ENCODE measurements at places on chromosomes 12 and 14. TPM values are rescaled to one million over a fixed set of nuclear protein-coding genes. Genes with fewer than 3 reads are reported as not detected.

The SCNN1A gene
- total RNA-seq = 3.4 TPM

The RIPK3 gene
- 59.6 TPM for total RNA-seq

DNA sequence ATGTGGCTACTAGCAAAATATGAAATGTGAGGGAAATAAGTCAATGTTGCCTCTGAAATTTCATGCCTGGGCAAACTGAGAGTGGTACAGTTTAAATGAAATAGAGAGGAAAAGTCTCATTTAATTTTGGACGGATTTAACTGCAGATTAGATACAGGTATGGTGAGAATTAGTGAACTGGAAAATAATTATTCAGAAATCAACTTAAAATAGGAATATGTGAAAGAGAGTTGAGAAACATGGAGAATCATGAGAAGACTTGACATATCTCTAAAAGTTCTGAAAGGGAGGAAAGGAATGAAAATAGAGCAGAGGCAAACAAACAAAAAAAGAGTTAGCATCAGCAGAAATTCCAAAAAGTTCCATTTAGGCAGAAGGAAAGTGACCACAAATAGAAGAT lies 33.5 kb upstream of the BMAL2 start:
- no peak overlapping the region for H3K27ac ChIP-seq
- DNase-seq = no peak
- H3K4me3 ChIP-seq = no peak overlapping the region

GRCh38 chr14:39232554-39233415 lies 930 bp upstream of the MIA2 start:
- peaks cover 6% of the 10 kb centered on the region for H3K4me1 ChIP-seq
- H3K27ac ChIP-seq = peak overlapping the region; percentile 56
- H3K4me3 ChIP-seq = no peak overlapping the region
- no peaks in the 10 kb centered on the region for H3K27me3 ChIP-seq
- no peaks in the 10 kb centered on the region for H3K36me3 ChIP-seq
- no peak for DNase-seq

GRCh38 chr12:76766161-76766560 lies 2.2 kb downstream of the ZDHHC17 start:
- no peaks in the 10 kb centered on the region for H3K36me3 ChIP-seq
- H3K27me3 ChIP-seq = no peaks in the 10 kb centered on the region
- no peak overlapping the region for H3K4me3 ChIP-seq
- no peak for DNase-seq

DNA sequence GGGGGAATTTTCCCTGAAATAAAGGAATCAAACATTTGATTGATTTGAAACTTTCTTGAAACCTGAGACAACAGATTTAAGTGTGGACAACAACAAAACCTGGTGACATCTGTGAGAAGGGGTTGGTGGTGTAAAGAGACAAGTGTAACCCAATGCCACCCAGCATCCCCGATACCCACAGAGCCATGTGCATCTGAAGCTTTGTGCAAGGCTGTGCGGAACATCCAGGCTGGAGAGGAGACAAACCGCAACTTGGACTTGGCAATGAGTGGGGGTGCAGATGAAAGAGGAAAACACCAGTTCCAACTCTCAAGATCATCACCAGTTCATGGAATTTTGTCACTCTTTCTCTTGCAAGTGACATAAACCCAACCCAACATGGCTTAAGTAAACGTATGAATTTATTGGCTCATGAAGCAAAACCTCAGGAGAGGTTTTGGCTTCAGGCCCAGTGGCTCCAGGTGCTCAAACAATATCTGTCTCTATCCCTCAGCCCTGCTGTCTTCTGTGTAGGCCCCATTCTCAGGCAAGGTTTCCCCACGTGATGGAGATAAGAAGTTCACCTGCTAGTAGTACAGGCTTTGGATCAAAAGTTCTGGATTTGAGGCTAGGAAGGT lies 55.2 kb upstream of the NTF3 start:
- H3K36me3 ChIP-seq = no peaks in the 10 kb centered on the region
- no peaks in the 10 kb centered on the region for H3K27me3 ChIP-seq
- no peak overlapping the region for H3K27ac ChIP-seq
- H3K4me1 ChIP-seq = no peaks in the 10 kb centered on the region

DNA sequence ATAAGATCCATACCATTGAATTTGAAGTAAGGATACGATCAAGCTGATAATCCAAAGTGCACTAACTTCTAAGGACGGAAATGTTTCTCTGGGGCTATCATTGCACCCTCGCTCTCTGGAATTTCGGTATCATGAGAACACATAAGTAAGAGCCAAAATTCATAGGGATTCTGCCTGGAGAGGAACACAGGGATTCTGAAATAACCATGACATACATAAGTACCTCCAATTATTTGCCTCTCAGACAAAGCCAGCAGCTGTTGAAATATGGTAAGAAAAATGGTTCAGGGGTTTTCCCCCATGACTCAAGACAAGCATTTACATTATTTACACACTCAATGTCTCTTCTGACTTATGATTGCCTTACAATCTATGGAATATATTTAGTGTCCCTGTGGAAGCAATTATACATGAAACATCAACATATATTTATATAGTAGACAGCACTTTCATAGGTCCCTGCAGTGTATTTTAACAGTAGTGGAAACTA lies 1123.6 kb upstream of the SEL1L start:
- H3K4me1 ChIP-seq = no peaks in the 10 kb centered on the region
- H3K27me3 ChIP-seq = no peaks in the 10 kb centered on the region
- H3K27ac ChIP-seq = no peak overlapping the region
- no peaks in the 10 kb centered on the region for H3K36me3 ChIP-seq

DNA sequence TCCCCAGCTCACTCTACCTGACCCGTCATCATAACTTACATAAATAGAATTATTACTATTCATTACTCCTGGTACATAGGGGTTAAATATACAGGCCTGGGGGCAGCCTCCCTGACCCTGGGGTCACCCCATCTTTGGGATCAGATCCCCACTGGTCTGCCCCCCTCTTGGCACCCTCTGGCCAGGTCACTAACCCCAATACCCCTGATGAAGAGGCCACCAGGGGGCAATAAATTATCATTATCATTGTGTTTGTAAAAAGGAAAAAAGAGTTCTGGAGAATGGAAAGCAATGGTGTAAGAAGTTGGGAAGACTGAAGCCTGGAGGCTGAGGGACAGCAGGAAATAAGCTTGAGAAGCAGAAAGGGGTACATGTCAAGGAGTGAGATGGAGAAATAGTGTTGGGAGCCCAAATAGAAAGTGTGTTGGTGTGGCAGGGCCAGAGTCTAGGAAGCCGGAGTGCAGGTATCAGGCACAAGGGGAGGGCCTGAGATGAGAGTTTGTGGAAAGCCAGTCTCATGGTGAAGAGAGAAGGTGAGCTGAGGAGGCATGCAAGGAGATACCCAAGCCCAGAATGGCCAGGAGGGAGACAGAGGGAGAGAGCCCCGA lies 6.1 kb upstream of the AAAS start:
- no peak for DNase-seq
- H3K36me3 ChIP-seq = no peaks in the 10 kb centered on the region
- no peaks in the 10 kb centered on the region for H3K27me3 ChIP-seq
